ENCODE measurements at places on chromosomes 11 and 22.

GRCh38 chr22:32407936-32408335 is 4.1 kb downstream of the RTCB start:
- no peak for DNase-seq

GRCh38 chr11:114392735-114393667 is 7.3 kb downstream of the C11orf71 start:
- no peak for DNase-seq

DNA sequence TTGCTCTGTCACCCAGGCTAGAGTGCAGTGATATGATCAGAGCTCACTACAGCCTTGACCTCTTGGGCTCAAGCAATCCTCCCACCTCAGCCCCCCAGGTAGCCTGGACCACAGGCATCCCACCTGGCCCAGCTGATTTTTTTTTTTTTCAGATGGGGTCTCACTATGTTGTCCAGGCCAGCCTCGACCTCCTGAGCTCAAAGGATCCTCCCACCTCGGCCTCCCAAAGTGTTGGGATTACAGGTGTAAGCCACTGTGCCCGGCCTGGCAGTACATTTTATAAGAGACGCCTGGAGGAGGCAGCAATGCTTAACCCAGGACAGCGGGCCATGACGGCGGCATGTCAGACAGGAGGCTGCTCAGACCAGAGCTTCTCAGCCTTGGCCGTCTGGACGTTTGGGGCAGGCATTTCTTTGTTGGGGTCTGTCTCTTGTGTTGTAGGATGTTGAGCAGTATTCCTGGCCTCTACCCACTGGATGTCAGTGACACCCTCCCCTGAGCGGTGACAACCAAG is 4.3 kb downstream of the LGALS2 start:
- DNase-seq, result no peak

DNA sequence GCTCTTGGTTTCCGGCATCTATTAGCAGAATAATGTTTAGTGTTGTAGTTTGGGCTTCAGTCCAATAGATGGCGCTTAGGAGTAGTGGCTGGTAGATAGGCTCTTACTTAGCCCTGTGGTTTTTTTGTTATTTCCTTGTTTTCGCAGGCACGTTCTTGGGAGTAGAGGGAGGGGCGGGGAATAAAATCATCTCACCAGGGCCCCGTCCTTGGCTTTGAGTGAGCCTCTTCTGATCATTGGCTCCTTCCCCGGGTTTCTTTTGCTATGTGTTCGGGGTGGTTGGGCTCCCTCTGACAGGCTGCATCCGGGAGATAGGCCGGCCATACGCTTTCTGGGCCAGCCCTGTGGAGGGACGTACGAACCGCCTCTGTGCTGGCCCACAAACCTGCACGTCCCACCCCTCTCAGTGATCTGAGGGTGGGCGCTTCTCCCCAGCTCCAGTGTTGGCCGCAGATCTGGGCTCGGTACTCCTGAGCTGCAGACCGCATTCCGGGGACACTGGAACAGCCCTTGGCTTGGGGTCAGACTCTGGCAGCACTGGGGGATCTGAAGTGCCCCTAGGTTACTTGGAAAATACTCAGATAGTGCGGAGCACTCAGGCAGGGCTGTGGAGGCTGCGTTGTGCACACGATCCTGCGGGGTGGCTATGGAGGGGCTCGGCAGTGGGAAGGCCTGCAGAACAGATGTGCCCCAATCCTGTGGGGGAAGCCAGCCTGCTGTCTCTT is 217.0 kb downstream of the DYNC2H1 start:
- no peak for DNase-seq

GRCh38 chr11:79098146-79098545 is 342.7 kb downstream of the TENM4 start:
- no peak for DNase-seq

GRCh38 chr11:44997566-44997965 is 46.9 kb upstream of the TP53I11 start:
- no peak for DNase-seq

GRCh38 chr11:3944198-3944597 is 88.7 kb downstream of the STIM1 start:
- no peak for DNase-seq

GRCh38 chr22:29190918-29191317 is 14.8 kb upstream of the EMID1 start:
- DNase-seq, result no peak

- DNase-seq, result no peak
Measured at GRCh38 chr11:29008481-29008880, 900.3 kb downstream of the METTL15 start.

- DNase-seq, result no peak
Measured at GRCh38 chr11:32013603-32014002, 77.3 kb upstream of the RCN1 start.

GRCh38 chr11:35923452-35923851 is 20.4 kb upstream of the LDLRAD3 start:
- DNase-seq, result no peak

Measured in stimulated activated CD4-positive, alpha-beta T cell treated with anti-CD3 and anti-CD28 coated beads, Interleukin-1b, Interleukin-23, amount 100 ng/mL, for 4 hours (primary cell).